ENCODE measurements at places on chromosomes 1 and 21.

DNA sequence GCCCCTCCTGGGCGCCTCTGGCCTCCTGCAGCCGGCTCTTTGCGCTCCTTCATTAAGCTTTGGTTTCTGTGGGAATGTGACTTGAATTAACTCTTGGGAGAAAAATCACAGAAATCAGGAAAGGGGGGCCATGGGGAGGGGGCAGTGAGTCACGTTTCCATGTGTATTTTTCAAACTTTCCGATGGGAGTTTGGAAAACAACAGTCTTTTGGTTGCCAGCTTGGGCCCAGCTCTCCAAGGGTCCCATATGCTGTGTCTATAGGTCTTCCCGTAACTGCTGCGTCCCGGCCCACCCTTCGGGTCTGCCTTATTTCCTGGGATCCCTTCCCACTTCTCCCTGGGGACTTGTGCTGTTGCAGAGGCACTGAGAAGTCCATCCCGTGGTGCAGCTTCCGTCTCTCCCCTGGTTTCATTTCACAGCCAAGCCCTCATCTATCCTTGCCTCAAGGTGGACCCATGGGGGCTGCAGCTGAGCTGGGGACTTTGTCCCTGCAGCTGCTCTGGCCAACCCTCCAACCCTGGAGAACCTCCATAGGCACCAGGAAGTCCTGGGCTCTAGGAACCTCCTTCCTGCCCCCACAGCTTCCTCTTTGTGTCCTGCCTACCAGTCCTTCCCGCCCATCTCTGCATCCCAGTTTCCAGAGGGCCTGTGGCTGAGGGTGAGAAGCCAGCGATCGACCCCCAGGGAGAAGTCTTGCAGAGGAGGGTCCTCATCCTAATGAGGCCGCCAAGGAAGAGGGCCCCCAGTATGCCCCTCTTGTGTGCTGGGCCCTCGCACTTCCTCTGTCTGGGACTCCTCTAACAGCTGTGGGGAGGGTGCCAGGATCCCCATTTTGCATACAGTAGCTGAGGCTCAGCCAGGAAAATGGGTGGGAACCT lies 11.6 kb upstream of the LMNA start:
- DNase-seq, result no peak

DNA sequence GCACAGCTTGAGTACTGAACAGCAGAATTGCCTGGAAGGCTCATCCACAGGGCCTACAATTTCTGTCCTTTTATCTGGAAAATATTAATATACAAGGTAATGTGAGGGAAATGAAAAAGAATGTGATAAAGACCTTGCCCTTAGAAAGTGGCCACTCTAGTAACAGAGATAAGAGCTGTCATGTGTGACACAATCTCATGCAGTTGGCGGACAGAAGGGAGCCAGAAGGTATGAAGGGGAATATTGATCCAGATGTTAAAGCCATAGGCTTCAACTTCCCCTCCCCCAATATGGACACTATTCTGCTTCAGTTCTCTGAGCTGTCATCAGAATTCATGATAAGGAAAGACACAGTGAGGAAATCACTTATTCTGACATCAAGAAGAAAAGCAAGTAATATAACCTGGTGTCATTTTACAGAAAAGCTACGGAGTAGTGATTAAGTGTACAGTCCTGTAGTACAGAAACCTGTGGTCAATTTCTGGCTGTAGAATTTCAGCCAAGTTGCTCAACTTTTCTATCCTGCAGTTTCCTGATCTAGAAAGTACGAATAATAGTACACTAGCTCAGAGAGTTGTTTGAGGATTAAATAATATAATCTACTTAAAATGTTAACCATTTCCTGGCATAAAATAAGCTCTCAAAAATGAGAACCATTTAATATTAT lies 572.1 kb downstream of the DPYD start:
- no peak for DNase-seq

DNA sequence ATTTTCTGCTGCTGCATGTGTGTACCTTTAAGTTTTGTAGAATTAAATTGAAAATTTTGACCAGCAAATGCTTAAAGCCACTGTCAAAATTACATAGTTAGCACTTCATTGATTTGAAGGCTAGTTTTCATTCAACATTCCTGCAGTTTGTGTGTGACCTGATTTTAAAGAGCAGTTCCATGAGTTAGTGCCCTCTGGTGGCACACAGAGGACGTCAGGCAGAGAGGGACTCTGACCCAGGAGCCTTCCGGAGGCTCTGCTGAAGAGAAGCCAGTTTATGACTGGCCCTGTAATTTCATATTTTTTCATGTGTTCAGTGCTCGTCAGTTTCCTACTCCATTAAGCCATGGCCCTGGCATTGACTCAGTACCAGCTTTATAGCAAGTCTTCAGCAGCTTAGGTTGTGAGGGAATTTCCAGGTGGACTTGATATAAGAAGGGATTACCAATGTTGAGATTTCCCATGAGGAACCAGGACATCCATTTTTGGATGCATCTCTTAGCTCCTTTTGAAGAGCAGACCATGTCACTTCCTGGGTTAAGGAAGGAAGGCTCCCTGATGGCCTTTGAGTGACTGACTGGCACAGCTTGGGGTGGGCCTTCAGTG lies 104.7 kb downstream of the CAMTA1 start:
- peak; percentile 9 for DNase-seq

GRCh38 chr1:203768256-203768655 lies 3.3 kb downstream of the LAX1 start:
- DNase-seq, result no peak

DNA sequence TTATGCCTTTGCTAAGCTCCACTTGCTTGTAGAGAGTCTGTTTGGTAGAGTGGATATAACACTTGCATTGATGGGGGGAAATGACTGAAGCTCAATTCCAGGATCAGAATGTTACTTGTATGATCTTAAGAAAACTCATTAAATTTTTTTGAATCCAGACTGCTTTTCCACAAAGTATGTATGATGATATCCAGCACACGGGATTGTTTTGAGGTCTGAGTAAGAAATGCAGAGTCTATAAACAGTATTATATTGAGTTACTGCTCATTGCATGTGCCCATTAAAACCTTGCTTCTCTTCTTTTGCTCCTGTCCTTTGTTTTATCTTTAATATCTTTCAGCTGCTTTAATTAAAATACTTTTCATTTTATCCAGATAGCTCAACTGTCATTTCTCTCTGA lies 570.4 kb upstream of the ZRANB2 start:
- DNase-seq, result no peak

DNA sequence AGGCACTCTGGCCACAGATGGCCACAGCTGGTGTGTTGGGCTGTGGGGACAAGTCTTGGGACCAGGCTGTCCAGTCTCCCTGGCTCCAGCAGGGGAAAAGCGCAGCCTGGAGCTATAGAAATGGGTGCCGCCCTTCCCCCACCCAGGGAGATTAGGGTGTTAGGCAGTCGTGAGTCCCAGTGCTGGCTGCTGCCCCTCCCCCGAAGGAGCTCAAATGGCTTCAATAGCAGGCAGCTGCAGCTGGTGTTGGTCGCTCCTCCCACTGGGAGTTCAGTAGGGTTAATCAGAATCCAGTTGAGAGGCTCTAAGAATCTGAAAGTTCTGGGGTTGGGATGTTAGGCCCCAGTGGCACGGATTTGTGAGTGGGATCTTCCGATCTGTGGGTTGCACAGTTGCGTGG lies 595.6 kb upstream of the PKN2 start:
- no peak for DNase-seq

DNA sequence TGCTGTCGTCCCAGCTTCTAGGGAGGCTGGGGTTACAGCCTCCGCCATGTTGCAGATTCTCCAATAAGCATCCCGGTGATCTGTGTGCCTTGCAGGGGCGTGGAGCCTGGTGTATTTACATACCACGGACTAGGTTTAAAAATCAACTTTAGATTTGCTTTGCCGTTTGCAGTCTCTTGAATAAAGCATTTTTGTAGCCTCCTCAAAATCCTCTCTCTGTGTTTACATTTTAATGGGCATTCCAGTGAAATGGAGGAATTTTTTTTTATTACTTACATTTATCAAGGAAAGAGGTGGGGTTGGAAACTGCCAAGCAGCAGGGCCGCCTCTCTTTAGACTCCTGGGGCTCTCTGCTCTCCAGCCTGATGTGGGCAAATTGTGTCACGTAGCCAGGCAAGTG lies 437.5 kb upstream of the VAMP3 start:
- DNase-seq, result no peak

DNA sequence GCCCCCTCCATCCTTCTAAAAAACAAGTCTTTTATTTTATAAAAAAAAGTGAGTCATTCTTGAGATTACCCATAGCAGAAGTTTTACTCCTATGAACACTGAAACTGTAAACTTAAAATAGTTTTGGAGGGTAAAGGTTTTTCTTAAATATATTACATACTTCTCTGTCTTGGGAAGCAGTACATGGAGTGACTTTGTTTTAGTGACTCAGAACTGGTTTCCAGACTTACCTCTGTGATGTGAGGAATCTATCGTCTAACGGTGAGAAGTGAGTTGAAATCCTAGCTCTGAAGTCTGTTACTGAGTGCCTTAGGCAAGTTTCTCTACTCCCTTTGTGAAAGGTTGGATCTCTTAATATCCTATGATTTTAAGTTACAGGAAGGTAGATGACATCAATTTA lies 176.3 kb upstream of the POU3F1 start:
- no peak for DNase-seq

DNA sequence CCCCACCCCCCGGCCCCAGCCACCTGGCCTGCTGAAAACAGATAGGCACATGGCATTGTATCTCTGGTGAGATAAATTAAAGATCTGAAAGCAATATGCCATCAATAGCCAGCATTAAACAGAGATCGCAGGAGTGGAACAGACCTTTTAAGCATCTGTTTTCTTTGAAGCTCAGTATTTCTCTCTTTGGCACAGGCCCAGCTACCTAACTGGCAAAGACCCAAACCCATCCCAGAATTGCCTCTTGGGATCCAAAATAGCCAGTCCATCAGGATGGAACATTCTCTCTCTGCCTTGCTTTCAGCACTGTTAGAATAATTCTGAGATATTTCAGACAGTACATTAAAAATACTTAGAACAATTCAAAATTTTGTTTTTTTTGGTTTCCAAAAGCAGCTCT lies 46.0 kb downstream of the KCNJ6 start:
- DNase-seq, result no peak

DNA sequence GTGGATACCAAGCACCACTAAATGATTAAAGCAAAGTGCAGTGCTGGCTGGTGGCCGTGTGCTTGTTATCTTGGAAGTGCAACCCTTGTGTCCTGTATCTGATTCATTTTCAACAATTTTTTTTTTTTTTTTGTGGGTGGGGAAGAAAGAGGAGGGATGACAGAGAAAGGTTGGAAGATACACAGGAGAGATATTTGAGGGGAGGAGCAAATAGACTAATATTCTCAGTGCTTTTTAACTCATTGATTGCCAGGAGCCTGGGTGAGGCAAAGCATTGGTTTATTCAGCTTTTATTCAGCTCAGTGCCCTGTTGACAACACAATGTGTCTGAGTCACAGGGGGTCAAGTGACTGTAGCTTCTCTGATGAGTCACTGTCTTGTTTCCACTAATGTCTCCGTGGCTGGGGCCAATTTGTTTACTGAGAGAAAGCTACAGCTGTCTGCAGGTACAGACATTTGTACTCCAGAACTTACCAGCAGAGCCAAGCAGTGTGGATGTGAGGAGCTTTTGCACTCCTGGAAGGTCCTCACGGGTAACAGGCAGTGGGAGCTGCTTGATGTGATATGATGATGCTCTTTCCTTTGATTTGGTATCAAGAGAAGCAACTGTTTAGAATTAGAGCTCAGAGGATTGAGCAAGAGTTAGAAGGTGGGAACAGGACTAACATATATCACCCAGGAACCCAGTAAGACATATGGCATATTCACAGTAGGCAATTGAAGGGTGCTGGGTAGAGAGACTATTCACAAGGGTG lies 23.6 kb upstream of the DNM3 start:
- DNase-seq, result peak; percentile 65

GRCh38 chr1:155080312-155081228 lies 1.9 kb downstream of the EFNA3 start:
- DNase-seq, result no peak

DNA sequence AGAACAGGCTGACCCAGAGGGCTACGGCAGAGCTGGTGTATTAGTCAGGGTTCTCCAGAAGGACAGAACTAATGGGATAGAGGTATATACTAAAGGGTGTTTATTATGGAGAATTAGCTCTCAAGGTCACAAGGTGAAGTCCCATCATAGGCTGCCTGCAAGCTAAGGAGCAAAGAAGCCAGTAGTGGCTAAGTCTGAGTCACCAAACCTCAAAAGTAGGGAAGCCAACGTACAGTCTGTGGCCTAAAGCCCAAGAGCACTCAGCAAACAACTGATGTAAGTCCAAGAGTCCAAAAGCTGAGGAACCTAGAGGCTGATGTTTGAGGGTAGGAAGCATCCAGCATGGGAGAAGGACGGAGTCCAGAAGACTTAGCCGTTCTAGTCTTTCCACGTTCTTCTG lies 179.2 kb downstream of the BACH1 start:
- DNase-seq, result no peak

DNA sequence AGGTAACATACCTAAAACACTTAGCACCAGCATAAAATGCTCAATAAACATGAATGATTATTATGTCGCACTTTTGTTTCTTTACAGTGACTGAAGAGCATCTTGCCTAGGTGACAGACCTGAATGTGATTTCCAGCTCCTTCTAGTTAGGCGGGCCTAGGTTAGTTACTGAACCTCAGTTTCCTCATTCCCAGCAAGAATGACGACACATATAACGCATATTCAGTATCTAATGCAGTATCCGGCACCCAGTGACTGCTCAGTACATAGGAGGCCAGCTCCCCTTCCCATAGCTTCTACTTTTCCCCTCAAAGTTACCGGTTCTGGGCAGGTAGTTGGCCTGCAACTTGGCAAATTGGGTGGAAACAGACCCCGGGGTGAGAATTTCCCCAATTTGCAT lies 763 bp downstream of the AUNIP start:
- no peak for DNase-seq

DNA sequence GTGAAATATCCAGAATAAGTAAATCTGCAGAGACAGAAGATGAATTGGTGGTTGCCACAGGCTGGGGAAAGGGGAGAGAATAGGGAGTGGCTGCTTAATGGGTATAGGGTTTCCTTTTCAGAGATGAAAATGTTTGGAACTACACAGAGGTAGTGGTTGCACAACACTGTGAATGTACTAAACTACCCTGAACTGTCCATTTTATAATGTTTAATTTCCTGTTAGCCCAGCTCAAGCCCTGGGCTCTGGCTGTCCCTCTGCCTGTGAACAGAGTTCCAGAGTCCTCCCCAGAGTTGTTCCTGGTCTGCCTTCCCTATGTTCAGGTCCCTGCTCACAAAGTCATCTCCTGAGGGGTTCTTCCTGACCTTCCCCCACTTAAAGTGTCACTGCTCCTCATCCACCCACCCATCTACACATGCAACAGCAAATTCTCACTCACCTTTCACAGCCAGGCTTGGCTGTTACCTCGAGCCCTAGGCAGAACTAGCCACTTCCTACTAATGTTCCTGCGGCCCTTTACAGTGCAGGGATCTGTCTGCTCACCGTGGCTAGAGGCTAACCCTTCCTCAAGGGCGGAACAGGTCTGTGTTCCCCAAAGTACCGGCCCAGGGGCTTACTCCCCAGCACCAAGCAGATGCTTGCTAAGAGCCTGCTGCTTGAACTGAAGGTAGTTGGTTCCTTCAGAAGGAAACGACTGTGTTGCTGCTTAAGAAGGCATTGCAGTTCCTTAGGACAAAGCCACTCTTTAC lies 22.4 kb downstream of the DHCR24 start:
- DNase-seq, result no peak

GRCh38 chr1:30033256-30034104 lies 689.9 kb downstream of the MATN1 start:
- no peak for DNase-seq

- DNase-seq, result no peak
These were observed 88.9 kb downstream of the PIK3R3 start for GRCh38 chr1:46043458-46044017.

GRCh38 chr1:206415942-206416341 lies 54.3 kb upstream of the IKBKE start:
- no peak for DNase-seq
